PC-9 (cell line): ENCODE measurements at places on chromosomes 11 and 22. TPM values are rescaled to one million over a fixed set of nuclear protein-coding genes. Genes with fewer than 3 reads are reported as not detected.

- H3K4me1 ChIP-seq = peaks cover 52% of the 10 kb centered on the region
- peak overlapping the region; percentile 93 for H3K27ac ChIP-seq
- H3K27me3 ChIP-seq = no peaks in the 10 kb centered on the region
- peaks cover 20% of the 10 kb centered on the region; the same call in 1 of the 2 replicates for H3K36me3 ChIP-seq
These were observed 2.1 kb upstream of the MTFP1 start for GRCh38 chr22:30423301-30423958.

DNA sequence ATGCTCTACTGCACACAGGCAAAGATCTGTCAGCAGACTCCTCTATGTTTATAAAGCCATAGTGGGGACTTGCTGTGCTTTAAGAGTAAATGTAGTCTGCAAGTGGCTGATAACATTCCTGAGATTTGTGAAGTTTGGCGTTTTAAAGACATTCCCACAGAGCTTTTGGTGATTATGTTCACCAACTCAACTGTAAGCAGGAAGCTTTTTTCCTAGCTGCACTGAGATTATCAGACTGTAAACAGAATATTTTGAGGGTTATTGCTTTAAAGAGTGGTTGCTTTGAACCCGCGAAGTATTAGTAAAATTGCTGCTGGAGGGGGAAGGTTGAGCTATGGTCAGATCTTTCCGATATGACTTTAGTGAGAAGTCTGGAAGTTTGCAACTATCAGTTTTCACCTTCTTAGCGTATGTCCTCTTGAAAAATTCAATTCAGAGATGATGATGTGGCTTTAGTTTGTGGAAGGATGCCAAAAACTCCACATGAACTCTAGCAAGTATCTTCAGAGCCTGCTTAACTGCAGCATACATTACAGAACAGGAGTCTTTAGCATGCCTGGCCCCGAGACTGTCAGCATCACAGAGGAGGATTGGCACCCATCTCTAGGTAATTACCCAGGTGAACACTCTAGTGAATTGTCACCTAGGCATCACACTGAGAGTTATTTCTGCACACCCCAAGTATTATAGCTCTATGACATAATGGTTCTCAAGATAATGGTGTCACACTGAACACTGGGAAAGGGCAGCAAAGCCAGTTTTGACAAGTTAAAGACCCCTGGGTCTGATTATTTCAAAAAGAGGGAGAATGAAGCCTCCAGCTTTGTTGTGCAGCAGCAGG, 89.9 kb downstream of the MTNR1B start:
- H3K36me3 ChIP-seq = no peaks in the 10 kb centered on the region
- no peak overlapping the region for H3K27ac ChIP-seq
- H3K4me1 ChIP-seq = peaks cover 13% of the 10 kb centered on the region

DNA sequence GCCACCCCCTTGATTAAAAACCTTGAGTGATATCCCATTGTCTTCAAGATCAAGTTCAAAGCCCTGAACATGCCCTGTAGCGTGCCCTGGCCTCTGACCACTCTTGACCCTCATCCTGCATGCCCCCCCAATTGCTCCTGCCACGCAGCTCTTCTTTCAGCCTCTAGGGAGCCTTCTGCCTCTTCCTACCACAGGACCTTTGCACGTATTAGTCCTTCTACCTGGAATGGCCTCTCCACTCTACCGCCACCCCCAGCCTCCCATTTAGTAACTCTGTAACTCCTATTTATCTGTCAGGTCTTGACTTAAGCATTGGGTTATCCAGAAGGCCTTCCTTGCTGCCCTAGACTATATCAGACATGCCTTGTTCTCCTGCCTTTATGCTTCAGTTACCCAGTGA, 203.6 kb downstream of the TRIM29 start:
- H3K4me3 ChIP-seq = no peak overlapping the region
- DNase-seq = no peak
- peaks cover 97% of the 10 kb centered on the region for H3K27me3 ChIP-seq
- H3K36me3 ChIP-seq = no peaks in the 10 kb centered on the region
- no peaks in the 10 kb centered on the region for H3K4me1 ChIP-seq

Gene BTBD18
- total RNA-seq = not detected in 2 replicates

DNA sequence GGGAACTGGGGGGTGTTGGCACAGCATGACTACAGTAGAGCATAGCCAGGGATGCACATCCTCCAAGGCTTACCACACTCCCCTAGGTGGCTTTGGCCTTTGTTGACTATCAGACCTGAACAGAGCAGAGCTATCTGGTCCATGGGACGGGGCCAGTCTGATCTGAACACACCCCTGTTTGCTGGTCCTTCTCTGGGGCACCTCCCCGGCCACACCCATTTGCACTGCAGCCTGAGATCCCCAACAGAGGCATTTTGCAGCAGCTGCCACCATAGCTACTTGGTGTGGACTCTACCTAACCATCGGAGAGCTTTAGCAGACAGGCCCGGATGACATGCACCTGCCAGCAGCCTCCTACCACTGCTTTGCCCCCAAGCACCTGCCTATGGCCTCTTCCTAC, 75.8 kb upstream of the NOX4 start:
- H3K4me1 ChIP-seq = no peaks in the 10 kb centered on the region
- DNase-seq = no peak
- no peaks in the 10 kb centered on the region for H3K27me3 ChIP-seq

- no peaks in the 10 kb centered on the region for H3K4me1 ChIP-seq
- no peak overlapping the region for H3K27ac ChIP-seq
- H3K27me3 ChIP-seq = 0 out of 2 replicates have a peak, but pooled peaks cover 2% of the 10 kb centered on the region
- no peaks in the 10 kb centered on the region for H3K36me3 ChIP-seq
- DNase-seq = no peak
These were observed 57.4 kb downstream of the LINC01488 start for GRCh38 chr11:69538854-69539253.

DNA sequence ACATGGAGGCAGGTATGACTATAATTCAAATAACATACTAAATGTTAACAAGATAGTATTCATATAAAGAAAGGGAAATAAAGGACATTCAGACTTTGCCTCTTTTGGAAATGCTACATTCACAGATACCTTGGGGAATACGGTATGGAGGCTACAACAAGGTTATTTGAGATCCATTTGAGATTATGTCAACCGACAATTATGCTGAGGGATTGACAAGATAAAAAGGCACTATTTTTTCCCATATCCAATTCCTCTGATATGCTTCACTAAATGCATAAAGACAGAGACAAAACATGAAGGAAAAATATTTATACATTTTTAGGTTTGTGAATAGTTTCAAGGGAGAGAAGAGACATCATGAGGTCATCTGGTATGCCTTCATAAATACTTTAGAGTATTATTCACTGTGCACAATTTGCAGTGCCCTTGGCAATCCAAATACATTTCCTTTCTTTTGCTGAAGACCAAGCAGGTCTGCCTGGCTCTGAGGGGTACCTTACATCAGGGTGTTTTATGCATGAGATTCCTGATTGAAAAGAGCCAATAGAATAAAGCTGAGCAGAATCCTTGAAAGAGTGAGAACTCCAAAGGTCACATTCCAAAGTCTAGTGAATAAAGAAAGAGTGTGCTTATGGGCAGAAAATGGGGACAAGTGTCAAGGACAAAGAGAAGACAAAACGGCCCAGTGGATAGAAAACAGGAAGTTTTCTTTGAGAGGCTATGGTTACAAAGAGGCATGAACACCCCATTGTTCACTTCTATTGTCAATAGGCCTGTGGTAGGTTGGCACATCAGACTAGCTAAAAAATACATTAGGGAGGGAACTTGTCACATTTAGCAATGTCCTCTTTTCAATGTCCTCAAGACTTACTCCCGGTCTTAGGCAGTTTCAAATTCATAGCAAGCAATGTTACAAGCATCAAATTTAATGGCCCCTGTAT, 455.8 kb downstream of the LRRC4C start:
- H3K27me3 ChIP-seq = no peaks in the 10 kb centered on the region
- H3K4me1 ChIP-seq = no peaks in the 10 kb centered on the region
- no peak overlapping the region for H3K27ac ChIP-seq
- no peak overlapping the region for H3K4me3 ChIP-seq

- DNase-seq = no peak
- H3K27me3 ChIP-seq = no peaks in the 10 kb centered on the region
- H3K27ac ChIP-seq = no peak within 1 kb of the TSS
- H3K4me3 ChIP-seq = peak within 1 kb of the TSS; percentile 55
These were observed at the start of gene ART5 for GRCh38 chr11:3641701-3642070. TSS of gene ART5 (minus strand) at chr11:3641992. CDS start at chr11:3641862, 130 bp downstream.

DNA sequence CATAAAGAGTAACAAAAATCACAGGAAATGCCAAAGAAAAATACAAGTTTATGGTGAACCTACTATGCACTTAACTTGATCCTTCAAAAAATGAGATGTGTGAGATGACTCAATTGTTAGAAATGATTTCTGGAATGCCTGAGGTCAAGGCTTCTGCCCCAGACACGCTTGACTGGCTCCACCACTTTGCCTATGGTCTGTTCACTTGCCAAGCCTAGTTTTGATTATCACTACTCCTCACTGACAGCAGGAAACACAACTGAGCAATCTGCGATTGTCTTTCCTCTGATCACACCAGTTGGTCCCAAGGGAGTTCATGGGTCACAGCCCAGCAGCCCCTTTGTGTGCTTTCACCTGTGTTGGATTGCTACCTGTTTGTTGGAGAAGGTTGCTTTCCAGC, 20.6 kb upstream of the PRDM10 start:
- DNase-seq = peak; percentile 86
- peak overlapping the region; percentile 76 for H3K27ac ChIP-seq
- H3K36me3 ChIP-seq = no peaks in the 10 kb centered on the region
- no peaks in the 10 kb centered on the region for H3K27me3 ChIP-seq

Gene LGR4
- total RNA-seq = 33.4 and 37.4 TPM in 2 replicates

- no peaks in the 10 kb centered on the region for H3K27me3 ChIP-seq
- no peak for DNase-seq
- no peak overlapping the region for H3K4me3 ChIP-seq
- H3K4me1 ChIP-seq = peaks cover 6% of the 10 kb centered on the region
- no peak overlapping the region for H3K27ac ChIP-seq
- no peaks in the 10 kb centered on the region for H3K36me3 ChIP-seq
These were observed 67.0 kb upstream of the AMPD3 start for GRCh38 chr11:10388101-10388500.

DNA sequence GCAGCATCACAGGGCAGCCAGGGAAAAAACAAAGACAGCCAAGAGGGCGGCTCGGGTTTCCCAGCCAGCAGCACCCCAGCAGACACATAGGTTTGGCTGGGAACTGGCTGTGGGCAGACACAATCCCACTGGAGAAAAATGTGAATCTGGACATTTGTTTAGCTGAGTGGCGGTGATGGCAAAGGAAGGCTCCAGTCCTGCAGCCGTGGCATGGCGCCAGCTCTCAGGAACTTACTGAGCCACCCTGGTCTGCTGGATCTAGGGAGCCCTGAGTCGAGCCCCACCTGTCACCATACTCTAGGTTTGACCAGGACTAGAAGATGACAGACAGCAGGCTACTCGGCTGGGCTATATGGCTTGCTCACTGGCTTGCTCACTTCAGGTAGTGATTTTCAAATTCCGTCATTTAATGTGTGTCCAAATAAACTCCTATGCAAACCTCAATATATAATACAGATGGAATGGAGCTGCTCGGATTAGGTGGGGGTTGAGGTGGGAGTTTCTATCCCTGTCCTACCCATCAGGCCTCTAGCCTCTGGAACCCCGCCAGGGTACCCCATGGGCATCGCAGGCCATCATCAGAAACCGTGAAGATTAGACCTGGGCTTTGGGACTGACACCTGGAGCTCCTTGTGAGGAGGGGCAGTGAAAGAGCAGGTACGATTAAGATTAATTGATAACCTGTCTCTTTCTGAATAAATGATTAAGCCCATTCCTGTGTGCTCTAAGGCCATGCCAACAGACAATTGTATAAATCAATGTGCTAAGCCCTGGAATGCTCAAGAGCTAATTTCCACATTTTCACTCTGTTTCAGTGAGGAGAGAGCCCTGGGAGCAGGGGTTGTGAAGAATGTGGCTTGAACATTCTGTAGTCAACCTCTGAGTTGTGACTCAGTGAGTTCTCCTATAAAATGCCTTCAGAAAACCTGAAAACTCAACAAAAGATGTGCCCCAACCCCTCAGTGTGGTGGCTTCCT, 42.5 kb downstream of the GALNT18 start:
- no peaks in the 10 kb centered on the region for H3K4me1 ChIP-seq
- H3K4me3 ChIP-seq = no peak overlapping the region
- H3K27ac ChIP-seq = no peak overlapping the region
- no peaks in the 10 kb centered on the region for H3K36me3 ChIP-seq
- peaks cover 69% of the 10 kb centered on the region for H3K27me3 ChIP-seq
- DNase-seq = no peak

GRCh38 chr22:37777122-37777687, 30.5 kb upstream of the GCAT start:
- peak; percentile 96 for DNase-seq
- no peaks in the 10 kb centered on the region for H3K27me3 ChIP-seq
- H3K36me3 ChIP-seq = no peaks in the 10 kb centered on the region
- H3K27ac ChIP-seq = peak overlapping the region; percentile 91
- peaks cover 38% of the 10 kb centered on the region for H3K4me1 ChIP-seq
- no peak overlapping the region; the same call in 1 of the 2 replicates for H3K4me3 ChIP-seq

Gene NFAM1
- total RNA-seq = not detected in 2 replicates

Gene FOLR2
- not detected in 2 replicates for total RNA-seq

- no peaks in the 10 kb centered on the region for H3K36me3 ChIP-seq
- DNase-seq = no peak
- H3K4me3 ChIP-seq = no peak within 1 kb of the TSS
- no peaks in the 10 kb centered on the region for H3K4me1 ChIP-seq
- no peak within 1 kb of the TSS for H3K27ac ChIP-seq
These were observed at the start of gene DGCR6 for GRCh38 chr22:18905540-18906409. TSS of gene DGCR6 (plus strand) at chr22:18906320. CDS start at chr22:18906375, 55 bp downstream.

Gene CFL1
- 1,598 and 1,798 TPM in 2 replicates for total RNA-seq

GRCh38 chr11:128497061-128497775, 90.1 kb downstream of the ETS1 start:
- H3K4me1 ChIP-seq = peaks cover 79% of the 10 kb centered on the region
- peak overlapping the region; percentile 99 for H3K27ac ChIP-seq
- no peaks in the 10 kb centered on the region for H3K27me3 ChIP-seq

GRCh38 chr22:25564320-25564978, at the start of gene GRK3:
TSS of gene GRK3 (plus strand) at chr22:25564675. CDS start at chr22:25565041, 366 bp downstream.
- no peak within 1 kb of the TSS for H3K27ac ChIP-seq
- H3K4me3 ChIP-seq = peak within 1 kb of the TSS; percentile 55
- DNase-seq = no peak
- H3K27me3 ChIP-seq = peaks cover 51% of the 10 kb centered on the region
- no peaks in the 10 kb centered on the region for H3K36me3 ChIP-seq
- no peaks in the 10 kb centered on the region for H3K4me1 ChIP-seq

Gene VSIG2
- 12.4 and 13.6 TPM in 2 replicates for total RNA-seq

DNA sequence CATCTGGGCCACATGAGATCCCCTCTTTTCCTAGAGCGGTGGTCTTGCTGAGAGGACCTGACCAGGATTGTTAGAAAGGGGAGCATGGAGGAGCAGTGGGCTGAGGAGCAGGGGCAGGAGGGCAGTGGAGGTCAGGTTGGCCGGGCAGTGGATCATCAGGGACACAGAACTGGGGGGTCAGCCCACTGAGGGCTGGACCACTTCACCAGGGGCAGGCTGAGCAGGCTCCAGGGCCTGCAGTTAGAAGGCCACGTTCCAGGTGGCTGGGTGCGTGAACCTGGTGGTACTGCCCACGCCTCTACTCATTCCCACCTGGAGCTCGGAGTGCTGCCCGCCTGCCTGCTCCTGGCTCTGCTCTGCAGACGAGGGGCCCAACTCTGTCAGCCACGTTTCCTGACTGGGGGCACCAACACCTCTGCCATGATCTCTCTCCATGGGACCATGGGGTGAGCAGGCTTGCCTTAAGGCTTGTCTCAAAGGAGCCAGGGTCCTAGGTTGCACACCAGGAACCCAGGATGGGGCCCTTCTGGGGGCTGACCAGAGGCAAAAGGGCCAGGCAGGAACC, 9.7 kb downstream of the MRGPRF start:
- H3K27ac ChIP-seq = no peak overlapping the region
- peaks cover 10% of the 10 kb centered on the region for H3K4me1 ChIP-seq
- peaks cover 29% of the 10 kb centered on the region for H3K27me3 ChIP-seq
- no peak overlapping the region for H3K4me3 ChIP-seq
